ENCODE measurements at places on chromosomes 11 and 22.
A peak's percentile ranks its signal among the peaks of the same experiment; 100 is the strongest.

DNA sequence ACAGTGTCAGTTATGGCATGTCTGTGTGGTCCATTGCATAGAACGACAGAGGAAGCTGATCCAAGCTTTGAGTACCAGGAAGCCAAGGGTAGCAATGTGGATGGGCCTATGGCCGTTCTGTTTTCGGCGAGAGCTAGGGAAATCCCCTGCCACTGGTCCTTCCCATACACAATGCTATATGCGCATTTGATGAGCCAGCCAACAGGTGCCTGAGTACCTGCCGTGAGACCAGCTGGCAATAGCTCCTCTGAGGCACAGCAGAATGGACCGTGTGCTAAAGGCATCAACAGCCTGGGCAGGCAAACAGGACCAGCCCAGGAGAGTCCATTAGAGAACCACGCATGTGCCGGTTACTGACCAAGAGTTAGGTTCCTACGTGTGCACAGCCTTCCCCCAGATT is 753.0 kb downstream of the NTM start:
- H3K4me3 ChIP-seq: no peak overlapping the region
- H3K27ac ChIP-seq: no peak overlapping the region
- no peaks in the 10 kb centered on the region for H3K36me3 ChIP-seq
- H3K27me3 ChIP-seq: no peaks in the 10 kb centered on the region
- no peaks in the 10 kb centered on the region for H3K4me1 ChIP-seq

- no peak for DNase-seq
- no peak overlapping the region for H3K27ac ChIP-seq
- no peaks in the 10 kb centered on the region for H3K27me3 ChIP-seq
- peaks cover 8% of the 10 kb centered on the region for H3K4me1 ChIP-seq
Measured at GRCh38 chr22:19566279-19567156, 42.3 kb upstream of the CLDN5 start.

GRCh38 chr11:114169321-114169749 is 109.8 kb downstream of the ZBTB16 start:
- H3K27me3 ChIP-seq: no peaks in the 10 kb centered on the region
- no peak for DNase-seq
- no peak overlapping the region for H3K4me3 ChIP-seq

GRCh38 chr11:46050662-46051061 is 70.6 kb downstream of the PHF21A start:
- no peak overlapping the region for H3K4me3 ChIP-seq
- H3K4me1 ChIP-seq: peaks cover 8% of the 10 kb centered on the region
- H3K27ac ChIP-seq: no peak overlapping the region

DNA sequence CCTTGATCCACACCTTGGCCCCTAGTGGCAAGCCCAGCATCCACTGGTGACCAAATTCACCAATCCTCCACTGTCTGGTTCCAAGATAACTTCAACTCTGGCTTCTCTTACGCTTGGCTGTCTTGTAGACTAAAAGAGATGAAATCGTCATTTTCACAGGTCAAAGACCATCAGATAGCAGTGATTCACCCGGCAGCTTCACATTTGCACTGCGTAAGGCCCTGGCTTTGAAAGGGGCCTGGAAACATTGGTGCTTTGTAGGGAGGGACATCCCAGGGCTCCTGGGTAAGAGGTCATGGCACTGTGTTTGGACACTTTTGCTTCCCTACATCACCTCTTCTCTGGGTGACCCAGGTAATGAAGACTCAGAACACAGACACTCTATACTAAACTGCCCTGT is 30.1 kb upstream of the FADD start:
- H3K36me3 ChIP-seq: no peaks in the 10 kb centered on the region
- DNase-seq: no peak
- no peak overlapping the region for H3K27ac ChIP-seq

DNA sequence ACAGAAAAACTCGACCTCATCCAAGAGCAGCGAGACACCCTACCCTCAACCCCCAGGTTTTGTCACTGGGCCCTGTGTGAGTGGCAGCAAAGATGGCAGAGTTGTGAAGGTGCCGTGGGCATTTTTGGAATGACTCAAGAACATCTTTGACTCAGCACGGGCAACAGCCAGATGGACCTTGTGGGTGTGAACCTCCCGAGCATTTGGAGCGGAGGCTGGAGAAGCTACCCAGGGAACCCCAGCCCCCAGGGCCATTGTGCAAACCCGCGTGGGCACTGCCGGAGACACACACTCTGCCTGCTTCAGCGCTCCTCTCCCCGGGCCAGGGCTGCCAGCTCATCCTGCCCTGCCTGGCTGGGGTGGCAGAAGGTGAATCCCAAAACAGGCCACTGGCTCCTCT is 66.1 kb downstream of the PANX1 start:
- no peaks in the 10 kb centered on the region for H3K27me3 ChIP-seq
- no peak overlapping the region for H3K27ac ChIP-seq
- H3K36me3 ChIP-seq: no peaks in the 10 kb centered on the region

- peaks cover 6% of the 10 kb centered on the region for H3K36me3 ChIP-seq
- peak overlapping the region; percentile 92 for H3K27ac ChIP-seq
- H3K27me3 ChIP-seq: no peaks in the 10 kb centered on the region
Measured at GRCh38 chr22:37633089-37633624, 6.3 kb upstream of the SH3BP1 start.

GRCh38 chr11:113417428-113417827 is 29.8 kb downstream of the ANKK1 start:
- no peaks in the 10 kb centered on the region for H3K4me1 ChIP-seq
- DNase-seq: no peak
- H3K4me3 ChIP-seq: no peak overlapping the region
- no peak overlapping the region for H3K27ac ChIP-seq
- no peaks in the 10 kb centered on the region for H3K36me3 ChIP-seq
- H3K27me3 ChIP-seq: no peaks in the 10 kb centered on the region

DNA sequence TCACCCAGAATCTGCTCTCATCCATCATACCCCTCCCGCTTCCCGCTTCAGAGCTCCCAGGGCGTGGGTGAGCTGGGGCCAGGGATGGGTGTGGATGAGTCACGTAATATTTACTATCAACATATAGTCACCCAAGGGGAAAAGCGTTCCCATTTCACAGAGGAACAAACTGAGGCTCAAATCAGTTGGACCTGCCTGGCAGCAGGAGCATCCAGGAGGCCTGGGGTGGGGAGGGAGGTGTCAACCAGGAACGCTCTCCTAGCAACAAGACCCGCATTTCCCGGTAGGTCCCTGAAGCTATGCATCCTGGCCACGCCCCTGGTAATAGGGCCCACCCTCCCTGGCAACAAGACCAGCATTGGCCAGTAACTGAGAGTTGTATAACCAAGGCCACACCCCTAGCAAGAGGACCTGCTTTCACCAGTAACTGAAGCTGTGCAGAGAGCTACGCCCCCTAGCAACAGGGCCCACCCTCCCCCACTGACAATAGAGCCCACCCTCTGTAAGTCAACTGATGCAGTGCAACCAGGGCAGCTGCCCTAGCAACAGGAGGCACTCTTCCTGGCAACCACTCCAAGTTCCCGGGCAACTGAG is 32.7 kb upstream of the TXNRD2 start:
- H3K27me3 ChIP-seq: no peaks in the 10 kb centered on the region
- peaks cover 3% of the 10 kb centered on the region for H3K4me1 ChIP-seq
- H3K4me3 ChIP-seq: no peak overlapping the region
- no peak overlapping the region for H3K27ac ChIP-seq

GRCh38 chr11:13149991-13150390 is 127.6 kb upstream of the BMAL1 start:
- no peaks in the 10 kb centered on the region for H3K36me3 ChIP-seq
- peaks cover 9% of the 10 kb centered on the region for H3K27me3 ChIP-seq
- no peak overlapping the region for H3K27ac ChIP-seq
- DNase-seq: no peak
- no peak overlapping the region for H3K4me3 ChIP-seq

- peak overlapping the region; percentile 73 for H3K27ac ChIP-seq
- peak; percentile 70 for DNase-seq
- peaks cover under 1% of the 10 kb centered on the region for H3K36me3 ChIP-seq
- no peaks in the 10 kb centered on the region for H3K27me3 ChIP-seq
- H3K4me3 ChIP-seq: peak overlapping the region; percentile 95
- peaks cover 36% of the 10 kb centered on the region for H3K4me1 ChIP-seq
Measured at GRCh38 chr11:2302306-2302895, 588 bp downstream of the TSPAN32 start.

DNA sequence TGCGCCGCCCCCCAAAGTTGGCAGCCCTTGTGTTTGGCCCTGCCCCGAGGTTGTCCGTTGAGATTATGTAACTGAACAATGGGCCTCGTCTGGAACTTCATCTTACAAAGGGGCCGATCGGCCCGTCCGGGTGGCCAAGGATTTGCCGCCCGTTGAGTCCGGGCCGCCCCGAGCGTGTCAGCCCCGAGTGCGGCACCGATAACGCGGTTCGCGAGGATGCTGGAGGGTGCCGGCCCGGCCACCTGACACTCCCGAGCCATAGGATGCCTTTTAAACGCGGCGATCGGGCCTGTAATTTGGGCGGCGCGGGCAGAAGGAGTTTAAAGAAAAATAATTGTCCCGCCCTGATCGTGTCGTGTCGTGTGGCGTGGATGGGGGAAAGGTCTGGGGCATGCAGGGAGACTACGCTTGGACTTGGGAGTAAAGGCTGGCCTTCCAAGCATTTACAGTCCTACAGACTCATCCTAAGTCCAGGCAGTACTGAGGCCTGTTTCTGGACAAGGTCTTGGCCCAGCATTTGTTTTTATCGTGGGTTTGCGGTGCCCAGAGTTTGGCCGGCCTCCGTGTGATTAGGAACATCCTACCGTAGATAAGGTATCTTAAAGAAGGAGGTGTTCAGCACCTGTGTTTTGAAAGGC is 1.3 kb downstream of the WEE1 start:
- peak overlapping the region; percentile 96 for H3K4me3 ChIP-seq
- H3K4me1 ChIP-seq: peaks cover 33% of the 10 kb centered on the region
- peaks cover 6% of the 10 kb centered on the region for H3K27me3 ChIP-seq
- DNase-seq: peak; percentile 79

- H3K27me3 ChIP-seq: peaks cover 3% of the 10 kb centered on the region
- DNase-seq: no peak
- H3K36me3 ChIP-seq: peaks cover 27% of the 10 kb centered on the region
- peak overlapping the region; percentile 89 for H3K27ac ChIP-seq
- peak overlapping the region; percentile 100 for H3K4me3 ChIP-seq
- peaks cover 29% of the 10 kb centered on the region for H3K4me1 ChIP-seq
Measured at GRCh38 chr11:86069408-86070101, 671 bp upstream of the PICALM start.

- peaks cover 10% of the 10 kb centered on the region for H3K36me3 ChIP-seq
- no peaks in the 10 kb centered on the region for H3K27me3 ChIP-seq
- peak; percentile 39 for DNase-seq
- H3K27ac ChIP-seq: no peak overlapping the region
- no peak overlapping the region for H3K4me3 ChIP-seq
Measured at GRCh38 chr11:2664376-2664775, 35.4 kb downstream of the KCNQ1OT1 start.

DNA sequence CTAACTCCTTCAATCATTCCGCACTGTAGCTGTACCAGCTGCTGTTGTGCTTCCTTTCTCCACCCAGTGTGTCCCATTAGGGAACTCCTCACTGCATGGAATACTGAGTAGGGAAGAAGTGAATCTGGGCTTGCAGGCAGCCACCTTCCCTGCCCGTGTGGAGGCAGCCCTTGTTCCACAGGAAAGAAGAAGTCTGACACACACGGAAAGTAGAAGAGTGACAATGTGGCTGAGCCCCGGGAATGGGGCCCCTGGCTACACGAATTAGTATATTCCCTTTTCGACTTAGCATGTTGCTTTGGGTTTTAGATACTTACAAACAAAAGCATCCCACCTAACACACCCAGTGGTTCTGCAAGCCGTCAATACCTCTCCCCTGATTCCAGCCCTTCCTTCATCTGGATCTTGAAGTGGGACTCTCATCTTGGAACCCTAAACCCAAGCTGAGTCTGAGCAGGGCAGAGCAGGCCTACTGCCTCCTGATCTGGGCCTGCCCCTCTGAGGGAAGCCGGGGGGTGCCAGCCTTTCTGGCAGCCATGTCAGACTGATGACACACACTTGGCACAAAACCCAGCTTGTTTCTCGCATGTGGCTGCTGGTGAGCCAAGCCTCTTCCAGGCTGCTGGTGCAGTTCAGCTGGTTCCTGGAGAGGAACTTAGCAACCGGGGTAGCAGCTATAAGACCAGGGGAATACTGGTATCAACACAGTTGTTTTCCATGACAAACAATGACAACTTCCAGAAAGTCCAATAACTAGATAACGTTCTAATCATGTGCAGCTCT is 71.6 kb downstream of the C11orf58 start:
- peaks cover 3% of the 10 kb centered on the region for H3K4me1 ChIP-seq
- H3K36me3 ChIP-seq: no peaks in the 10 kb centered on the region
- no peak for DNase-seq
- H3K27ac ChIP-seq: no peak overlapping the region

DNA sequence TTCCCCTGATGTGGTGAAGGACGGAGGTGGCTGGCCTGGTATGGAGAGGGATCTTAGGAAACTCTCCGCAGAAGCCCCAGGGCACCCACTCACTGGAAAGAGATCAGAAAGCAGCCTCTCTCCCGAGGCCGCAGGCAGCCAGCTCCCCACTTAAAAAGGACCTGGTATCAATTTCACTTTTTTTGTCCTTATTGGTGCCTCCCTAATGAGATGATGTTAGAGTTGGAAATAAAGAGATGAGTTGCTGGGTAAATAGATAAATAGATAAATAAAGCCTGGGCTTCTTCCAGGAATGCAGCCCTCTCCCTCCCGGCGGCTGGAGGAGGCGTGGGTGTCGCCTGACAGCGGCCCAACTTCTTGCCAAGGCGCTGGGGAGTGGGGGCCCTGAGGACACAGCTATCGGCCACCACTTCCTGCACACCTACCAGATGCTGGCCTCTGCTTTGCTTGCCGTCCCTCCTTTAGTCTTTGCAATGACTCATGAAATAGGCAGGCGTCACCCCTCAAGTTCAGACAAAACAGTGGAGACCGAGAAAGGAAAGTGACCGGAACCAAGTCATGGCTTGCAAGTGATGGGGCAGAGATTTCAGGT is 42.9 kb downstream of the LINC01488 start:
- H3K4me1 ChIP-seq: no peaks in the 10 kb centered on the region
- H3K4me3 ChIP-seq: no peak overlapping the region
- H3K27ac ChIP-seq: no peak overlapping the region
- H3K36me3 ChIP-seq: no peaks in the 10 kb centered on the region
- H3K27me3 ChIP-seq: peaks cover 3% of the 10 kb centered on the region

DNA sequence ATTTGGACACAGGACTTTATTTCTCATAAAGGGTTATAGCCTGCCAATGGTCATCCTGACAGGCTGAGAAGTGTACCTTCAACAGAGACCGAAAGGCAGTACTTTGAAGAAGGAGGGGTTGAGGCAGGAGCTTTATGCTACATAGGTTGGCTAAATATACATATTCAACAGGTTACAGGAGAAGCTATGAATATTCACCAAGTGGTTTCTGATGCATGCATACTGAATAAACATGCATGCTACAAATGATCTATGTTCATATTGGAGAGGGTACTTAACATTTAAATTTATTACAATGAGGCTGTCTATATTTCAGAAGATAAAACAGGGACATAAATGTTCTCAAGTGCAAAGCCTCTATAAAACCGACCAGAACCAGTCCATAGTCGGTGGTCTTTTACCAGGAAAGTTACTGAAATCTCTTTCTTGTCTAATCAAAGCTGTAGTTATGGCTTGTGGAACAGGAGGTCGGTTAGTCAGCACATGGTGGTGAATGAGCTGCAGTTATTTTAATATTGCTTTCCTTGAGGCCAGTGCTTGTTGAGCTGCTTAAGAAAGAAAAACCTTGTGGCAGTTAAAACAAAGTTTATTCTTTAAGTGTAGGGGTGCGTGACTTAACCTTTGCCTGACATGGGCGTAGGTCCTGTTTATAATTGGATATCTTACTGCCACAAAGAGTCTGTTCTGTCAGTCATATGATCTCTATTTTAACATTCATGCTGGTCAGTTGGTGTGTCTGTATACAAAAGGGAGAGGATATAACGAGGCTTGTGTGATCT is 19.5 kb downstream of the CNTF start:
- no peak for DNase-seq
- peaks cover 14% of the 10 kb centered on the region for H3K4me1 ChIP-seq
- H3K4me3 ChIP-seq: no peak overlapping the region
- H3K27me3 ChIP-seq: peaks cover 2% of the 10 kb centered on the region
- H3K36me3 ChIP-seq: no peaks in the 10 kb centered on the region
- no peak overlapping the region for H3K27ac ChIP-seq

Data from activated CD4-positive, alpha-beta T cell treated with anti-CD3 and anti-CD28 coated beads, Interleukin-2, amount 10 ng/mL, durations not matched to agents 24 days and 14 days (primary cell).